A549 treated with AZD2906 at 1 μM for 4 hours (cell line): ENCODE measurements at places on chromosomes 6 and 20. TPM values are rescaled to one million over a fixed set of nuclear protein-coding genes. Genes with fewer than 3 reads are reported as not detected.

SLC4A11 gene
- 10.2 to 13.8 TPM (median 13.0 TPM) in 5 replicates for total RNA-seq

TMEM244 gene
- not detected in 5 replicates for total RNA-seq

PI16 gene
- 0.03 to 0.07 TPM in 2 of 5 replicates, not detected in the others for total RNA-seq

GID8 gene
- total RNA-seq: 20.7 to 22.9 TPM (median 21.6 TPM) in 5 replicates

CDC5L gene
- 11.0 to 17.0 TPM (median 12.0 TPM) in 5 replicates for total RNA-seq

NUP153 gene
- 26.6 to 33.7 TPM (median 28.2 TPM) in 5 replicates for total RNA-seq

KIAA0408 gene
- total RNA-seq: 5.1 to 5.8 TPM (median 5.6 TPM) in 5 replicates

FAM162B gene
- 0.09 TPM in 1 of 5 replicates, not detected in the others for total RNA-seq

PRND gene
- not detected in 5 replicates for total RNA-seq

PAX1 gene
- 0.02 TPM in 1 of 5 replicates, not detected in the others for total RNA-seq

STMND1 gene
- total RNA-seq: not detected in 5 replicates

TAGAP gene
- not detected in 5 replicates for total RNA-seq

GINM1 gene
- total RNA-seq: 22.3 to 32.1 TPM (median 25.0 TPM) in 5 replicates

ID4 gene
- total RNA-seq: 0.48 to 1.0 TPM (median 0.86 TPM) in 5 replicates

FBXL4 gene
- 4.4 to 6.0 TPM (median 5.9 TPM) in 5 replicates for total RNA-seq

DEFB124 gene
- total RNA-seq: 0.42 TPM in 1 of 5 replicates, not detected in the others

PDYN gene
- 0.03 TPM in 1 of 5 replicates, not detected in the others for total RNA-seq

SLC17A1 gene
- 0.06 TPM in 1 of 5 replicates, not detected in the others for total RNA-seq

RHAG gene
- 0.05 to 0.06 TPM in 2 of 5 replicates, not detected in the others for total RNA-seq

B3GAT2 gene
- total RNA-seq: 0.02 to 0.03 TPM (median 0.03 TPM) in 4 of 5 replicates, not detected in the other

COL11A2 gene
- total RNA-seq: 0.31 to 0.92 TPM (median 0.81 TPM) in 5 replicates

ZNF133 gene
- 10.4 to 12.8 TPM (median 11.0 TPM) in 5 replicates for total RNA-seq

SUMO4 gene
- 0.06 to 0.11 TPM in 2 of 5 replicates, not detected in the others for total RNA-seq

TGM2 gene
- total RNA-seq: 368 to 554 TPM (median 506 TPM) in 5 replicates

NINL gene
- 12.8 to 16.3 TPM (median 15.3 TPM) in 5 replicates for total RNA-seq

C6orf163 gene
- 0.10 to 0.41 TPM (median 0.20 TPM) in 5 replicates for total RNA-seq

NKX2-2 gene
- total RNA-seq: not detected in 5 replicates

KCNQ2 gene
- total RNA-seq: 0.22 to 0.64 TPM (median 0.44 TPM) in 5 replicates

NRSN1 gene
- not detected in 5 replicates for total RNA-seq

TTLL9 gene
- total RNA-seq: 0.03 to 0.12 TPM in 2 of 5 replicates, not detected in the others

SRMS gene
- 0.06 to 0.25 TPM (median 0.09 TPM) in 5 replicates for total RNA-seq

LIN28B gene
- total RNA-seq: 1.0 to 1.4 TPM (median 1.3 TPM) in 5 replicates

TSPO2 gene
- 0.09 TPM in 1 of 5 replicates, not detected in the others for total RNA-seq

OTOR gene
- not detected in 5 replicates for total RNA-seq

MCCD1 gene
- not detected in 5 replicates for total RNA-seq

THBS2 gene
- 0.02 to 0.05 TPM (median 0.03 TPM) in 4 of 5 replicates, not detected in the other for total RNA-seq

SLC17A3 gene
- 0.81 to 1.2 TPM (median 0.85 TPM) in 5 replicates for total RNA-seq

TAAR2 gene
- total RNA-seq: not detected in 5 replicates

SLC22A23 gene
- 8.2 to 10.0 TPM (median 9.2 TPM) in 5 replicates for total RNA-seq

ROS1 gene
- total RNA-seq: 0.21 to 0.29 TPM (median 0.22 TPM) in 5 replicates

GFRAL gene
- total RNA-seq: not detected in 5 replicates

ADGRG6 gene
- total RNA-seq: 47.7 to 66.8 TPM (median 63.5 TPM) in 5 replicates

SPTLC3 gene
- 0.01 to 0.08 TPM (median 0.02 TPM) in 5 replicates for total RNA-seq

CFAP61 gene
- total RNA-seq: 0.26 to 0.47 TPM (median 0.44 TPM) in 5 replicates

BEND3 gene
- 2.9 to 3.5 TPM (median 3.1 TPM) in 5 replicates for total RNA-seq

RSPH4A gene
- total RNA-seq: 0.12 to 0.20 TPM (median 0.15 TPM) in 5 replicates

ZSCAN12 gene
- 1.3 to 1.9 TPM (median 1.6 TPM) in 5 replicates for total RNA-seq

SLC2A10 gene
- not detected in 5 replicates for total RNA-seq

AFG1L gene
- 1.0 to 2.0 TPM (median 1.9 TPM) in 5 replicates for total RNA-seq

GATA5 gene
- 0.38 to 0.89 TPM (median 0.75 TPM) in 5 replicates for total RNA-seq

HLA-DOB gene
- 0.05 to 0.14 TPM (median 0.12 TPM) in 4 of 5 replicates, not detected in the other for total RNA-seq

HBS1L gene
- 25.7 to 43.5 TPM (median 30.7 TPM) in 5 replicates for total RNA-seq

SAMD3 gene
- not detected in 5 replicates for total RNA-seq

WFDC2 gene
- total RNA-seq: 0.15 to 0.32 TPM in 2 of 5 replicates, not detected in the others

C6orf52 gene
- total RNA-seq: 1.1 to 2.4 TPM (median 1.9 TPM) in 5 replicates

GSTA4 gene
- total RNA-seq: 7.9 to 9.0 TPM (median 8.5 TPM) in 5 replicates

TMC2 gene
- total RNA-seq: not detected in 5 replicates
